ENCODE measurements at places on chromosomes 3 and 15.

- no peak for DNase-seq
These were observed 214.5 kb downstream of the RPLP1 start for GRCh38 chr15:69666921-69667811.

GRCh38 chr15:82554351-82554750 is 14.1 kb upstream of the RPS17 start:
- DNase-seq, result no peak

GRCh38 chr3:31671451-31671850 is 138.7 kb downstream of the STT3B start:
- DNase-seq, result no peak

GRCh38 chr3:98557324-98558010 is 25.7 kb downstream of the GPR15 start:
- no peak for DNase-seq

DNA sequence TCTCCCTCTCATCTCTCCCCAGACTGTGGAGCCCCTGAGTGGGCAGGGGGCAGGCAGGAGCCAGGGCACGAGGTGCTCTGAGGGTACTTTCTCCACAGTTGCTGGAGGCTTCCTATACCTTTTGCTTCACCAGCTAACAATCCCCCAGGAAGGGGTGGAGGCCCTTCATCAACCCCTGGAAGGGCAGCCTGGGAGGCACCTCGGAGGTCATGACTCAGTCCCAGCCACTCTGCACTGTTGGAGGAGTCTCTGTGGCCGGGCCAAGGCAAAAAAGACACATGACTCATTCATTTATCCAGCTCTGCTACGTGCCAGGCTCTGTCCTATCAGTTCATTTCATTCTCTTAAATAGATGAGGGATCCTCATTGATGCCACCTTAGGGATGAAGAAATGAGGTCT is 15.6 kb upstream of the KY start:
- no peak for DNase-seq

DNA sequence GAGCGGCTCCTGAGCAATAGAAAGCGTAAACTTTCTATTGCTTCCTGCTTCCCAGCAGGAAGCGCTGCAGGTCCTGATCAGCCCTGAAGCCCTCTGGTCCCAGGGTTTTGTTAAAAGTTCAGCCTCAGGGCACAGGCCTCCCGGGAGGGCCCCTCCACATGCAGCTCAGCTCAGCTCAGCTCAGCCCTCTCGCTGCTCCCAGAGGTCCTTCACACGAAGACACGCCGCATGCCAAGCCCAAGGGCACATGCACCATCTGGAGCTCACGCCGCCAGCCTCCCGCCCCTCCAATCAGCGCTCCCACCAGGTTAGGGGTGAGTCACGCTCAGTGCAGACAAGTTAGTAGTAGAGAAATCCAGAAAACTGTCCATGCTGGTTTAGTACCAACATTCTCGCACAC is 12.7 kb downstream of the TKT start:
- no peak for DNase-seq

- no peak for DNase-seq
These were observed 71.9 kb upstream of the MBNL1 start for GRCh38 chr3:152196782-152197181.

GRCh38 chr3:157130467-157131251 is 29.3 kb downstream of the CCNL1 start:
- DNase-seq, result no peak

DNA sequence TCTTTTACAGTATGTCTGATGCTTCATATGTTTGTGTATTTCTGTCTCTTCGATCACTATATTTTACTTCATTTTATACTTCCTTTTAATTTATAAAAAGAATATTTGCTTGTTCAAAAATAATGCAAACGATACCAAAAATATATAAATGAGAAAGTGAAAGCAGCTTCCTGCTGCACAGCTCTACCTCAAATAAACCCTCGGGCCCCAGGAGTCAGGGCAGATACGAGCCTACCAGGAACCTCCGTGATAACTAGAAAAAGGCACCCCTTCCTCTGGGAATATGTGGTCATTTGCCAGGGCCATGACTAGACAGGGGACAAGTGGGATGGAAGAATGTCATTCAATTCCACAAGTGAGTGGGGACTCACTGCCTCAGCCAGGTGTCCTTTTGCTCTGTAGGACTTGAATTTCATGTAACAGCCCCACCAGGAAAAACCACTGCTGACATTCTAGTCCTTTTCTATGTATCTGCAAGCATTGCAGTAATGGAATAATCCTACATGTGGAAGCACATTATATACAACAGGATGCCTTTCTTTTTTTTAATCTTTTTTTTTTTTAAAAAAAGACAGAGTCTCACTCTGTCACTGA is 133.3 kb downstream of the SUCLG2 start:
- DNase-seq, result no peak

DNA sequence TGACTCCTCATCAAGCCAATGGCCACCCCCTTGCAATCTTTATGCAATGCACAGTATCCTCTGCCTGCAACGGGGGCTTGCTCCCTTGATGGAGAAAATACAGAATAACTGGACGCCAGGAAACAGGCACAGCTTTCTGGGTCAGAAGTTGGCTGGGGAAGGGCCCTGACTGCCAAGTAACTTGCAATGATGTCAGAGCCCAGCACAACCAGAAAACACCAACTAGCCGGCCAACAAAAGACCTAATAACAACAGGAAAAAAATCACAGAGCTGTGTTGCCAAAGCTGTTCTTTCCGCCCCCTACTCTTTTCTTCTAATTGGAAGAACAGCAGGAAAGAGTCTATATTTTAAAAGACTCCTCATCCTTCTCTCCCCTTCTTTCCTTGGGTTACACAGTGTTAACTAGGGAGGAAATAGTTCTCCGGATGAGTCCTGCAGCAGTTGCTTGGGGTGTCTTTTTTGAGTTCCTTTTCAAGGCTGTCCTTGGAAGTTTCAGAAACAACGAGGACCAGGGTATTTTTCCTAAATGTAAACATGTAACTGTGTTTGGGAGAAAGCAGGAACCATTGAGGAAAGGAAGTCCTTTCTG is 1.4 kb upstream of the SEMA6D start:
- DNase-seq, result no peak

DNA sequence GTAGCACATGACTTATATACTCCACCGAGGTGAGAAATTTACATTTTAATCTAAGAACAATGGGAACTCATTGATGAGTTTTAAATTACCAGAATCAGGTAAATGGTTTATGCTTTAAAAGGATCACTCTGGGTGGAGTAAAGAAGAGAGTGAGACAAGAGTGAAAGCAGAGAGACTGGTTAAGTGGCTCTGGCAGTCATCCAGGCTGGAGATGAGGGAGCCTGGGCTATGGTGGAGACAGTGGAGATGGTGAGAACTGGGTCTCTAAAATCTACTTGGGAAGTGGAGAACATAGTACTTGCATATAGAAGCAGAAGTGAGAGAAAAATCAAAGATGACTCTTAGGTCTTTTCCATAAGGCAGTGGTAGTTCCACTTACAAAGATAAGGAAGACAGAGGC is 37.1 kb upstream of the SLC25A36 start:
- no peak for DNase-seq

DNA sequence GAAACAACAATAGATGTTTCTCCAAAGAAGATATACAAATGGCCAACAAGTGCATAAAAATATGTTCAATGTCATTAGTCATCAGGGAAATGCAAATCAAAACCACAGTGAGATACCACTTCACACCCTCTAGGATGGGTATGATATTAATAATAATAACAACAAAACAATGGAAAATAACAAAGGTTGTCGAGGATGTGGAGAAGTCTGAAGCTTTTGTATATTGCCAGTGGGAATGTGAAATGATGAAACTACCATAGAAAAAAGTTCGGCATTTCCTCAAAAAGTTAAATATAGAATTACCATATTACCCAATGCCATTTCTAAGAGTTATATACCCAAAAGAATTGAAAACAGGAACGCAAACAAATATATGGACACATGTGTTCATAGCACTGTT is 10.8 kb downstream of the BHLHE40 start:
- no peak for DNase-seq

Measured in type B pancreatic cell (in vitro differentiated cells).